ENCODE measurements at places on chromosomes 3 and 15. TPM values are rescaled to one million over a fixed set of nuclear protein-coding genes. Genes with fewer than 3 reads are reported as not detected.

RARB gene
- 17.5 TPM for total RNA-seq

LEKR1 gene
- 0.78 TPM for total RNA-seq

SEMA6D gene
- total RNA-seq, result 17.7 TPM

C3orf20 gene
- total RNA-seq, result not detected

TMEM212 gene
- total RNA-seq, result not detected

HTD2 gene
- 14.7 TPM for total RNA-seq

ILDR1 gene
- total RNA-seq, result 0.16 TPM

CFAP100 gene
- total RNA-seq, result not detected

DUOXA2 gene
- total RNA-seq, result not detected

BFSP2 gene
- not detected for total RNA-seq

MOBP gene
- total RNA-seq, result not detected

TLR9 gene
- 0.38 TPM for total RNA-seq

AGBL1 gene
- not detected for total RNA-seq

SI gene
- not detected for total RNA-seq

PAK6 gene
- 10.1 TPM for total RNA-seq

MCTP2 gene
- 1.2 TPM for total RNA-seq

LMLN gene
- total RNA-seq, result 9.8 TPM

TF gene
- 15.7 TPM for total RNA-seq

CRYBG3 gene
- 23.1 TPM for total RNA-seq

WDR49 gene
- 1.9 TPM for total RNA-seq

SLC9C1 gene
- total RNA-seq, result 0.95 TPM

RBP2 gene
- total RNA-seq, result not detected

IL1RAP gene
- 6.8 TPM for total RNA-seq

MEF2A gene
- 135 TPM for total RNA-seq

RTP3 gene
- total RNA-seq, result not detected

CASR gene
- total RNA-seq, result not detected

EOMES gene
- total RNA-seq, result 0.08 TPM

MYZAP gene
- total RNA-seq, result 869 TPM

SAMD7 gene
- total RNA-seq, result not detected

GRK7 gene
- not detected for total RNA-seq

TMC3 gene
- not detected for total RNA-seq

SLMAP gene
- total RNA-seq, result 294 TPM

NLGN1 gene
- total RNA-seq, result 8.0 TPM

RTP2 gene
- not detected for total RNA-seq

FES gene
- total RNA-seq, result 19.3 TPM

IGDCC3 gene
- total RNA-seq, result 0.43 TPM

ZBED2 gene
- not detected for total RNA-seq

CEP97 gene
- total RNA-seq, result 7.3 TPM

CCDC39 gene
- not detected for total RNA-seq

STAC gene
- 0.35 TPM for total RNA-seq

RAB7A gene
- 242 TPM for total RNA-seq

INKA1 gene
- 3.1 TPM for total RNA-seq

CCR8 gene
- total RNA-seq, result not detected

NISCH gene
- total RNA-seq, result 45.6 TPM

GATM gene
- total RNA-seq, result 42.0 TPM

MUSTN1 gene
- total RNA-seq, result 26.5 TPM
